SHP77 treated with DMSO at 0.1 percent for 48 hours (cell line): ENCODE measurements at places on chromosomes 3 and 15.

DNA sequence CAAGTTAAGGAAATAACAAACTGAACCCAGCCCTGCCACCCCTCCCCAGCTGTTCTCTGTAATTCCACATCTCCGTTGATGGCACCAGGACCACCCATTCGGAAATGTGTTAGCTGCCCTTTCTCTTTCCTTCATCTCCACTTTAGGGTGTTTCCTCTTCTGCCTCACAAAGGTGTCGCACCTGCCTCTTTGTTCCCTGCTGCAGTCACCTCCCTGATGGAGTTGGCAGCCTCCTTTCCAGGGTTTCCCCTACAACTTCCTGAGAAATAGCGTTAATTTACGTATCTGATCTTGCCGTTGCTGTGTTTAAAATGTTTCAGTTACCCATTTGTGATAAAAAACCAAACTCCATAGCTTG is 57.3 kb downstream of the GPR171 start:
- DNase-seq = no peak

GRCh38 chr15:84659904-84660781 is 2.1 kb upstream of the NMB start:
- DNase-seq = no peak

- DNase-seq = no peak
Measured at GRCh38 chr3:111112913-111113312, 41.3 kb downstream of the NECTIN3 start.

GRCh38 chr15:67021455-67021854 is 43.9 kb upstream of the SMAD3 start:
- DNase-seq = no peak

DNA sequence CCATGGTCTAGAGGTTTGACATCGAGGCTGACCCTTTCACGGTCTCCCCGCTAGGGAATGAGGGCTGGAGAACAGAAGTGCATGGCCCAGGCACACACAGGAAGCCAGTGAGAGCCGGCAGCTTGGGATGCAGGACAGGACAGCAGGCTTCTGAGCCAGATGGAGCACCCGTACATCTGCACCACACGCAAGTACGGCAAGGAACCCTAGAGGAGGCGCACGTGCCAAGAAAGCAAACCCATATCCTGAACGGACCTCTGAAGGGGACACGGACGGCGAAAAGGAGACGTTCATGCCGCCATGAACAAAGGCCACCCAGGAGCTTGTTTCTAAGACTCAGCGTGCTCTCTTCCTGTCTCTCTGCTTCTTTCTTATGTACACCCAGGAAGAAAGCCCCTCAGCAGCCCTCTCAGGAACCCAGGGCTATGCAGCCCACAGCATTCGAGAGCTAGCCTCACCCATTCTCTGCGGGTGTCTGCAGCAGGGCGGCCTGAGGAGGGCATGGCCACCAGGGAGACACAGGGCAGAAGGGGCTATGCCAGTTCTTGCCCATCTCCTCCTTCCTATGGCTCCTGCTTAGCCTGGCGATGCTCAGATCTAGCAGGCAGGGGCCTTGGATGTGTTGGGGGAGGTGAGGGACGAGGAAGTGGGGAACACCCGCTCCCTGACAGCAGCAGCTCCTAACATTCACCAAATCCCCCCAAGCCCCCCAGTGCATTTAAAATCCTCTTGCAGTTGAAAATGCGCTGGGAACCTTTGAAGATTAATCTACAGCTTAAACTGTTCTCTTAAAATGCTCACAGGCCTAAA is 81.3 kb downstream of the PCSK6 start:
- DNase-seq = no peak

- no peak for DNase-seq
Measured at GRCh38 chr3:109059264-109059663, 58.7 kb downstream of the MORC1 start.

DNA sequence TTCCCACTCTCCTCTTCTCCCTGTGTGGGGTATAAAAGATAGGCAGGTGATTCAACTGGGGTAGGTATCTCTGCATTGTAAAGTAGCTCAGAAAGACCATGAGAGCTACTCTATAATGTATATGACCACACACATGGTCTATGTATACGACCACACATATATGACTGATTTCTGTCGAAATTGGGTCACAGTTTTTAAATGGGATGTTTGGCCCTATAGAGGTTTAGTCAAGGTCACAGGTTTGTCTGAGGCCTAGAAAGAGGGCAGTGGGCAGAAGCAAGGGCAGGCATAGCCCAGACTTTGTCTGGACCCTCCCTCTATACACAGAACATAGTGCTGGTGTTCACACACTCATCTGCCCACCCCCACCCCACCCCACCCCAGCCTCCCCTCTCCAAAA is 4.4 kb downstream of the LAMP3 start:
- DNase-seq = no peak

DNA sequence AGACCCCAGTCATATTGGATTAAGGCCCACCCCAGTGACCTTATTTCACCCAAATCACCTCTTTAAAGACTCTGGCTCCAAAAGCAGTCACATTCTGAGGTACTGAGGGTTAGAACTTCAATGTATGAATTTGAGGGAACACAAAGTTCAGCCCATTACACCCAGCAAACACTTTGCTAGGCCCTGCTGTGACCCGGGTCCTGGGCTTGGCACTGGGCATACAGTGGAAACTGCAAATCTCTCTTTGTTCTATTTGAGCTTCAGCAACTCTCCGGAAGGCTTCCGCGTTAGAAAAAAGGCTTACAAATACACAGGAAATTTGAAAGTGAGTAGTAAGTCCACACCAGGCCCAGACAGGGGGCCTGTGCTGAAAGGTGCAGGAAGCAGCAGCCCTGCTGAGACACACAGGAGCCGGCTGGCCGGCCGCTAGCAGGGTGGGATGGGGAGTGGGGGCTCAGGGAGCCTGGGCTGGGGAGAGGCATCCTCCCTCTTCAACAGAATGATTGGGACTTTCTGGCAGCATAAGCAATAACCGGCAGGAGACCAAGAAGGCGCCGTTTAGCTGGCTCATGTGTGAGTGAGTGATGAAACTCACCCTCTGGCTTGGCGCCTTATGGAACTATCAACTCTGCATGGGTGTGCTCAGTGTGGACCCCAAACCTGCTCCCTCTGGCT is 13.0 kb downstream of the LIPC start:
- no peak for DNase-seq

- DNase-seq = no peak
Measured at GRCh38 chr3:55755516-55756205, 268.6 kb upstream of the WNT5A start.

DNA sequence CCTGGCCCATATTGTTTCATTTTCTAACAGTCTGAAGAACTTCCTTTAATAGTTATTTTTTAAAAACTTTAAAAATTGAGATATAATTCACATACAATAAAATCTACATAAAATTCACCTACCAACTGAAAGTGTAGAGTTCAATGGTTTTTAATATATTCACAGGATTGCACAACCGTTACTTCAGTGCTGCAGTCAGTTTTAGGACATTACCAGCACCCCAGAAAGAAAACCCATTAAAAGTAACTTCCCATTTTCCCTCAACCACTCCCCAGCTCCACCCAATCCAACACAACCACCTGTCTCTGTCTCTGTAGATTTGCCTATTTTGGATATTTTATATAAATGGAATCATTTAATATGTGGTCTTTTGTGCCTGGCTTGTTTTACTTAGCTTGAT is 29.6 kb downstream of the MGA start:
- no peak for DNase-seq

DNA sequence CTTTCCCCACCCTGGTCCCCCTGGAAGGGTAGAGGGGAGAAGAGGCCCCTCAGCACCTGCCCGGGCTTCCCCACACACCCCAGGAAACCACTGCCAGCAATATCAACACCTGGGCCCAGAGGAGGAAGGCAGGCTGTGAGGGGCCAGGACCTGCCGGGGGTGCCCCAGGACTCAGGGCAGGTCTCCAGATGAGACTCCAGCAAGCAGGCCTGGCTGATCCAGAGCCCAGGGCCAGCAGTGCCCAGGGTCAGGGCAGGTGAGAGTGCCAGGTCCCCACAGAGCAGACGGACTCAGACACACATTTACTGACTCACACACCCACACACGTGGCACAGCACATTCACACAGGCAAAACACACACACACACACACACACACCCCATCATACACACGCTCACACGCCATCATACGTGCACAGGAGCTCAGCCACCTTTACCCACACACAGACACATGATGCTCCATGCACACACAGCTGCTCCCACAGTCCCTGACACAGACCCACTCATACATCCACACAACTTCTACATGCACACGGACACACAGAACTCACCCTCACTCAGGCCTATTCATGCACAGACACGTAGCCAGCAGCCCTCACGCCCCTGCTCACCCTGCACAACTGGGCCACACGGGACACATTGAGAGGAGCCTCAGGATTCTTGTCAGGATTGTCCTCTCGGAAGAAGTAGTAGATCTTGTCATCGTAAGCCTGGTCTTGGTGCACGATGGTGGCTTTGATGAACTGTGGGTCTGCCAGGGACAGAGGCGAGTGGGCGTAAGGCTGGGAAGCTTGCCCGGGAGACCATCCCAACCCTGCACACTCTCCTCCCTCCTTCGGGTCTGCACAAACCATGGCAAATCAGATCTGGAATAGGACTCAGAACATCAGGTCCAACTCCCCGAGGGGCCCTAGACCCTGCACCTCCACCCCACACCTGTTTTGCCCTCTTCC is 17.5 kb downstream of the SEMA7A start:
- DNase-seq = no peak

DNA sequence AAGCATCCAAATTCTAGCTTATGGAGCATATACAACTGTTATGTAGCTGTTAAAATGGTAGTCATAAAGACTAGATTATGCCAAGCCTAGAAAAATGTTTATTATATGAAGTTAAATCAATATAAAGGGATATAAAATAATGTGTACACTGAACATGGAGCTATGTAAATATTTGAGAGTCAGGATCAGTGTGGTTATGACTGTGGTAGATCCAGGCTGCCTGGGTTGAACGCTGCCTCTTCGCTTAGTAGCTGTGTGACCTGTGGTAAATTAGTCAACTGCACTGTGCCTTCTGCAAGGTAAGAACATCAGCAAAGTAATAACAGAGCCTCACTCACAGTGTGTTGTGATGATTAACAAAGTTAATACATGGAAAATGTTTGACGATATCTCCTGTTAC is 212.2 kb downstream of the RBMS3 start:
- no peak for DNase-seq

DNA sequence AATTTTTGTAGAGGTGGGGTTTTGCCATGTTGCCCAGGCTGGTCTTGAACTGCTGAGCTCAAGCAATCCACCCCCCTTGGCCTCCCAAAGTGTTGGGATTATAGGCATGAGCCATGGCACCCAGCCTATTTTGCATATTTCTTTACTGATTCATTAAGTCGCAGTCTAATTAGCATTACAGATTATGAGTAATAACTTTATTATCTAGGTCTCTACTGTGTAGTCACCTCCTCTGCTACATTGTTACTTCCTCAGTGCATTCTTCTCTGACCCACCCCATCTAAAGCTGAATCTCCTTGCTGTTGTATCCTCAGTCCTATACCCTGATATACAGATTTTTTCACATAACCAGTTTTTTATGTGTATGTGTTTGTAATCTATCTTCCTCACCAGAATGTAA is 61.7 kb downstream of the TFDP2 start:
- no peak for DNase-seq

GRCh38 chr3:129026728-129027543 is 25.8 kb downstream of the EFCC1 start:
- peak; percentile 46 for DNase-seq

DNA sequence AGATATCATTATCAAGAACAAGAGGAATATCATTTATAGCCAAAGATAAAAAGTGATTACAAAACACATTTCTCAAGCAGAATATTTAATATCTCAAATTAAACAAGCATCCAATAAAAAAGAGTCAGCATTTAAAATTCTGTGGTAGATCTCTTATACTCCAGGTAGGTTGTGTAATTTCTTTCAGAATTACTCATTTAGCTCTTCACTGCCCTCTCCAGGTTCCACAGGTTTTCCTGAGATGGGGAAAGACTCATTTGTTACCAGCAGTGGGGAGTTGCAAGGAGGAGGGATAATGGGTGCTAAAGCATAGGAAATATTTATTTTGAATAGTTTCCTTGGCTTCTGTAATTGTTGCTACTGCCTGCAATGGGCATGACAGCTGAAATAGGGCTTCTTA is 83.1 kb upstream of the RASGRP1 start:
- no peak for DNase-seq

- DNase-seq = no peak
Measured at GRCh38 chr3:96706509-96706908, 107.9 kb upstream of the EPHA6 start.

GRCh38 chr3:55408193-55408826 is 78.8 kb downstream of the WNT5A start:
- DNase-seq = no peak

GRCh38 chr3:38644662-38645053 is 4.8 kb downstream of the SCN5A start:
- no peak for DNase-seq

- no peak for DNase-seq
Measured at GRCh38 chr3:126488185-126488584, 12.5 kb upstream of the ZXDC start.

GRCh38 chr3:194673761-194674160 is 1.8 kb upstream of the LSG1 start:
- DNase-seq = no peak

DNA sequence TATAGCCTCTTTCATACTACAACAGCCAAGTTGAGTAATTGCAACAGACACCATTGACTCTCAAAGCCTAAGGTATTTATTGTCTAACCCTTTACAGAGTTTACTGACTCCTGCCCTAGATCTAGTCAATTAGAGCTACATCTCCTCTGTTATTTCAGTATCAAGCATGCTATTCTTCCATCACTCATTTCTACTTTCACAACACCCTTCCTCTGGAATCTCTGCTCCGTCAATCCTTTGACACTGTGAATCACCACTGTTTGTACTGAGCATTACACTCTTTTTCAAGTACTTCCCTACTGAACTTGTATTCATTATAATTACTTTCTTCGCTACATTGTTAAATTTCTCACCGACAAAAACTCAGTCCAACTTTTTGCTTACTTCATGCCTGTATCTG is 121.8 kb downstream of the ZNF609 start:
- DNase-seq = no peak

DNA sequence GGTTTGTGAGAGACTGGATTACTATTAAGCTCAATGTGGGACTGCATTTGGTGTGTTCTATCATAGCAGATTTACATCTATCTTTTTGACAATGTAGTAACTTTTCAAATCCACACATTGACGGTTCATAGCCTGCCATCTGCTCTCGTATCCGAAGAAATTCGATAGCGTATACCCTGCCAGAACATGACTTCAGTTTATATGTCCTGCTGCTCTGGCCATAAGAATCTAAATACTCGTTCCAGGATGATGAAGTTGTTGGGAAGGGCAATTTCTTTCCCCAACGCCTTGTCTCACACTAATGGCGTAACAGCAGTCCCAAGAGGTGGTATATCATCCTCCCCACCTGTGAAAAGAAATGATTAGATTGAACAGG is 180.0 kb downstream of the LSAMP start:
- DNase-seq = no peak

GRCh38 chr15:66935688-66936087 is 129.7 kb upstream of the SMAD3 start:
- no peak for DNase-seq

GRCh38 chr15:25051399-25052154 is 96.8 kb downstream of the SNRPN start:
- DNase-seq = no peak
